ENCODE measurements at places on chromosomes 4 and X.

GRCh38 chrX:129996120-129996519, 13.7 kb downstream of the BCORL1 start:
- no peak for DNase-seq

- no peak for DNase-seq
Measured at GRCh38 chr4:101785486-101785885, 5.0 kb upstream of the BANK1 start.

GRCh38 chr4:175325230-175325629, 407.1 kb downstream of the ADAM29 start:
- no peak for DNase-seq

DNA sequence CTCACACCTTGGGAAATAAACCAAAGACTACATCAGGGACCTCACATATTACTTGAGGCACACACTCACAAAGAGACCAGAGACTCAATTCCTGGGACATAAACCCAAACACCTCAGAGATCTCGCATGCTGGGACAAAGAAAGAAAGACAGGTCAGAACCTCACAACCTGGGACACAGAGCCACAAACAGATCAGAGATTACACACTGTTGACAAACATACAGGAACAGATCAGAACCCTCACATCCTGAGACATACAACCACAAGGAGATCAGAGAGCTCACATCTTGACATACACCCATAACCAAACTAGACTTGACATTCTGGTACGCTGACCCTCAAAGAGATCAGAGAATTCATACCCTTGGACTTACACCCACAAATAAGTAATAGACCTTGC, 17.3 kb downstream of the SUV39H1 start:
- DNase-seq: no peak

GRCh38 chr4:133776503-133776902, 425.1 kb downstream of the PABPC4L start:
- DNase-seq: no peak

DNA sequence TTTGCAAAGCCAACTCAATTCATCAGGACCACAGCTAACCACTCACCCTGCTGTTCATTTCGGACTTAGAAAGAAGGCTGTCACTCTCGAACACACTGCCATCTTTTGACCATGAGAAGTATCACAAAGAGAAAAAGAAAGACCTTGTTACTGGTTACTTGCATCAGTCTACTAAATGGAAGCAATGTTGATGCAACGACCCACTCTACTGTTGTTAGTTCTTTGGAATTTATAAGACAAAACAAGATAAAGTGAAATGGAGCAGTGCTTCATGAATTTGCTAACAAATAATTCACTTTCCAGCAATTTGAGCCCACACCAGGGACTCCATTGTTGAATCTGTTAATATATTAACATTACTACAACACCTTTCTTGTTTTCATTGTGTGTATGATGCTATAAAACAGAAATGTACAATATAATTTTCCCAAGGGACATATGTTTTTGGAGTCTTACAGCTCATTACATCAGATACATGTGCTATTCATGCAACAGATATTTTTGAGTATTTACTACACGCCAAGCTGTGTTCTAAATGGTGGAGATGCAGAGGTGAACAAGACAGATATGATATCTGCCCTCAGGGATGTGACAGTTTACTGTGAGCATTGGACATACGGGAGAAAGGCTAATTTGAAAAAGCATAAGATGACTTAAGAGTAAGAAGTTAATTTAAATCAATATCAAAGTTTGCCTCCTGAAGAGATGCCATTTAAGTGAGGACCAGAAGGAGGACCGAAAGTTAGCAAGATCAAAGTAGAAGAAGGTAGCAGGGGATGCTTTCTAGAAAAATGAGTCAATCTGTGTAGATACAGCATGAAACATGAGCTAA, 87.2 kb downstream of the AREG start:
- DNase-seq: no peak

GRCh38 chr4:24477919-24478318, 106.4 kb downstream of the DHX15 start:
- no peak for DNase-seq

DNA sequence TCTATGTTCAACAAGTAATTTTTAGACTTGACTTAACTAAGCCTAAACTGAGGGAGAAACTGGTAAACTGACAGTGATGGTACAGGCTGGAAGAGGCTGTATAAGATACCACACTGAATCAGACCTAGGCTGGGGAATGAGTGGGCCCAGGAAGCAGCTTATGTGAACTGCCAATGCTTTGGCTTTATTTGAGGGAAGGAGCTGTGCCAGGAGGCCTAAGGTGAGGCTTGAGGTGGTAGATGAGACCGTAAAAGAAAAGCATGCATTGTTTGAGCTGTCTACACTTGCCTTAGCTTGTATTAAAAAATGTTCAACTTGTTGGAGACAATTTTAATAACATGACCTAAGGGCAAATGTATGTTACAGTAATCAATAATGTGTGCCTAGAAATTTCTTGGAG, 96.2 kb downstream of the RS1 start:
- no peak for DNase-seq

DNA sequence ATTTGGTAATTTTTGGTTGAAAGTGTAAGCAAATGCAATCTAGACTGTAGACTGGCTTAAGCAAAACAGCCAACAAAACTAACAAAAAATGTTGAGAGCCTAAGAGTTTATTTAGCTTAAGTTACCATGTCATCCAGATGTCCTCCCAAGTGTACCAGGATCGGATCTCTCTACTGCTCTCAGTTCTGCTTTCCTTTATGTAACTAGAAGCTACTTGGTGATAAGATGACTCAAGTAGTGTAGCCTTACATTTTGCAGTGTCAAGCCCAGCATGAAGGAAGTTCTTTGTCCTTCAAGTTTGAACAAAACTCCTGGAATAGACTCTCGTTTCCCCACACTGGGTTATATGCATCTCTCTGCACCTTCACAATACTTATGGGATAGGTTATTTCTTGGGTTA, 1500.0 kb downstream of the STIM2 start:
- no peak for DNase-seq

DNA sequence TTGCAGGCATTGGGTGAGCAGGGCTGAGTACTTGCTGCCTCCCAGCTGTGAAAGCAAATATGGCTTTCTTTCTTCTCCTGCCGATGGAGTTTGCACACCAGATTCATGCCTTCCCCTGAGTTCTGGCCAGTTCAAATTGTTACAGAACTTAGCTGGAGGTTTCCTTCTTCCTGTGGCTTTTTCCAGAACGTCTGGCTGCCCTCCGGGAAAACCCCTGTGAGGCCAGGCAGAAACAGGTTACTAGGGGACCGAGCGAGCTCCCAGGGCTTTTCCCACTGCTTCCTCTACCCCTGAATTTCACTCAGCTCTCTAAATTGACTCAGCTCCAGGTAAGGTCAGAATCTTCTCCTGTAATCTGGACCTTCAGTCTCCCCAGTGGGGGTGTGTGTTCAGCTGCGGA, 482.4 kb downstream of the C4orf33 start:
- DNase-seq: no peak

GRCh38 chr4:38681281-38681991, 17.4 kb downstream of the KLF3 start:
- no peak for DNase-seq

DNA sequence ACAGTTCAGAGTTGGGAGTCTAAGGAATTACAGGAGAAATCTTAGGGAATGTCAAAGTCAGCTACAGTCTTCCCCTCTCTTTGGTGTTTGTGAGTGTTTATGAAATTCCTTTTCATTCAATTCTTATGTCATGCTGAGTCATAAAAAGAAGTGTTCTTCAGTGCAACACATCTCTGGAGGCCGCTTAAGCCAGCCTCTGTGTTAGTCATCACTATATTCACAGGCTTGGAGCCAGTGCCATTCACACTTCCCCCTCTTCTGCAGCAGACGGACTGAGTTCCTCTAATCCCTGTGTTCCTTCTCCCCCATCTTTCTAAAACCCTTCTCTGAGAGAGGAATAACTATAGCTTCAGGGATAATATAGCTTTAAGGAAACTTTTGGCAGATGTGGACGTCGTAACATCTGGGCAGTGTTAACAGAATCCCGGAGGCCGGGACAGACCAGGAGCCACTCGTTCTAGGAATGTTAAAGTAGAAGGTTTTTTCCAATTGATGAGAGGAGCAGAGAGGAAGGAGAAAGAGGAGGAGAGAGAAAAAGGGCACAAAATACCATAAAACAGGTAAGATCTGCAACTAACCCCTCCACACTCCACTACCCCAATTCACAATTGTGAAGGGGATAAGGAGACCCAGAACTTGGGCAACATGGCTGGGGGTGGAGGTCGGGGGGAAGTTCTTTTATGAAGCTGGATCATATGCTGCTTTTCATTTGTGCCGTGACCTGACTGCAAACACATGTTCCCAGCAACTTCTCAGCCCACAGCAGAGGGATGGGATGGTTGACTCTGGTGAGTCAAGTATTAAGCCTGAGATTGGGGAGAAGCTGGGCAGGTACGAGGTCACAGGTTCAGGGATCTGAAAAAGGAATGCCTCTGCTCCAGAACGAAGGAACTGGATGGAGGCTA, at the start of gene SRPX2:
Gene SRPX2 (plus strand): TSS at position 244 of the 905 bp plus-strand sequence. CDS start 2,124 bp downstream, outside the sequence.
- no peak for DNase-seq

DNA sequence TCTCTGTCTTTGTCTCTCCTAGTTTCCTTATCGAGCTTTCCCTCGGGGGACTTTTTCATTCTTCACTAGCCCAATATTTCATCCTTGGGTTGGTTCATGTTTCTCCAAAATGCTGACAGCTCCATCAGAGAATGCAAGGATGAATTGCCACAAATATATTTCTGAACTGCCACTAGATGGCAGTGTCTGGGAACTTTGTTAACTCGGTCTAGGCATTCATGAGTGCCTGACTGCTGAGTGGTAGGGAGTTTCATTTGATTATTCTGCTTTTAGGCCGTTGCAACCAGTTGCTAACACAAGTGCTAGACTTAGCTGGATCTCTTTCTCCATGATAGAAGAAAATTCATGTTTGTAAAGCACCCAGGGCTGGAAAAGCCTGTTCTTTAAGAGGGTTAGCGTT, 73.5 kb upstream of the RAP2C start:
- DNase-seq: no peak

GRCh38 chr4:52791936-52792335, 40.7 kb upstream of the ERVMER34-1 start:
- no peak for DNase-seq

DNA sequence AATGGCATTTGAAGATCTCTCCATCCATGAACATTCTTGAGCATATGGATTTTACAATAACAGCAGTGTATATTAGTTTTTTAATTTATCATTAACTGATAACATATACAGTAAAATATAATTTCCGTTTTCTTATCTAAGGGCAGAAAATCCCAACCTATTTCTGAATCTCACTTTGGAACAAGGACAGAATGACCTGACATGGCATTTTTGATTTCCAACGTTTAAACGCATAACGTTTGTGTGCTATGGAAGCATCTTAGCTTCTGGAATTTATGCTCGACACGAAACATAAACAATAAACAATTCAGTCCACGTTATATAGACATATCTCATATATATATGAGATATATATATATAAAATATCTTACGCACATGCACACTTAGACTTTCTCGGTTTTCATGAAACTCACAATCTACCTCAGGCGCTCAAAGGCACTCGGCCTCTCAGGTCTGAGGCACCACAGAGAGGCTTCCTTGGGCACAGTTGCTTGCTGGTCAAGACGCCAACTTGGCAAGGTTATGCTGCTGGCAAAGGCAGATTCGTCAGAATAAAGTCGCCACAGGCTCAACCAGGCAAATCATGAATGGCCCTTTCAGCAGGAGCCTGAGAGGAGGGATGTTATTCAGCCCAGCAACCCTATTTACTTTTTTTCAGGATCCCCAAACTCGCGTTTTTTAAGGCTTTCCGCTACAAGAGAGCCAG, 1.0 kb upstream of the UGT8 start:
- no peak for DNase-seq

GRCh38 chr4:10832806-10833628, 148.4 kb upstream of the CLNK start:
- no peak for DNase-seq

GRCh38 chr4:40121515-40121914, 64.9 kb downstream of the N4BP2 start:
- no peak for DNase-seq

GRCh38 chr4:10982305-10982704, 297.7 kb upstream of the CLNK start:
- no peak for DNase-seq

DNA sequence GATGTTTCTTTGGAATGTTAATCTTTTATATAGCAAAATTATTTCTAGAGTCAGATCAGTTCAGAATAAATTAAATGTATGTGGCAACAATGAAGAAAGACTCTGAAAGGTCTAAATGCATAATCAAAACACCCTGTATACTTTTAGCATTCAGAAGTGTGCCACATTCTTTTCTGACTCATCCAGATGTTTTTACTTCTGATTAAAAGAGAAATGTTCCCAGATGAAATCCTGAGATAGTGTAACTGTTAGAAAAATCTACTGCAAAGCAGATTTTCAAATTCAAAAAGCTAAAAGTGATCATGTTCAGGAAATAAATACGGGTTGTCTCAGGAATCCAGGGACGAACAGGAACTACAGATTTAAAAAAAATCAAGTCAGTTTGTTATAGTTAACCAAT, 241.4 kb downstream of the GRIA3 start:
- no peak for DNase-seq

DNA sequence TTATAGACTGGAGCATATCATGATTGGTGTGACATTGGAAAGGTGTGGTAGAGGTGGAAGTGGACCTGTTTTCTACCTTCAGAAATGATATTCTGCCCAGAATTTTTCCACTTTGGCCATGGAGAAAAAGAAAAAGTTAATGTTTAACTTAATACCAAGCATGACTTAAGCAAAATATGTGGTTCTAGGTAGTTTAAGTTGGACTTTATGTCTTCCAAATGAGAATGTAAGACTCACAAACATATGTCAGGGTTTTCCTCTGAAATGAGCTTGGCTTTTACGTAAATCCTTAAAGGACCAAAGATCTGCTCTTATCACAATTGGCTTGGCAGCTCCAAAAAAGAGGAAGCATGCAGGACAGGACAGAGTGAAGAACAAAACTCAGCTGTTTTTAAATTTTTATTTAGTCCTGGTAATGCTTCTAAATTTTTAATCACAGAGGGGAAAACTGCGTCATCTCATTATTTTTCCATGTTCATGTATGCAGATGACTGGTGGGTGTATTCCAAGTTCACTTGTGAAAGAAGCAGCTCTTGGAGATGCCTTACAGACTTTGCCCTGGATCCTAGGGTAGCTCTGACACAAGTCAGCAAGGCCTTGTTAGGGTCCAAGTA, 98.2 kb downstream of the ANK2 start:
- no peak for DNase-seq

DNA sequence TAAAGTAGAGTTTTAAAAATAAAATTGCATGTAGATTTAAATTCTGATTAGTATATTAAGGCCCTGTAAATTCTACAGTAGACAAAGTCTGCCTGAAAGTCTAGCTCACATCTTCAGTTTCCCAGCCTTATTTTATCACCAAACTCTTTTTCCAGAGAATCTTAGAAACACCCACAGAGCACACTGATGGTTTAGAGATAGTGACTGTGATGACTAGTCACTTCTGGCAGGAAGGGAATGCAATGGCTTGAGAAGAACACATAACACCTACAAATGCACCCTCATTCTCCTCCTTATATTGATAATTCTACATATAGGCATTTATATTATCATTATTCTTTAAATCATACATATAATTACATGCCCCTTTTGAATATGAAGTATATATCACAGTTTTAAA, 232.9 kb downstream of the ARAP2 start:
- DNase-seq: no peak

- no peak for DNase-seq
Measured at GRCh38 chr4:10750714-10751113, 66.1 kb upstream of the CLNK start.
